ENCODE measurements at places on chromosomes 12 and 14. TPM values are rescaled to one million over a fixed set of nuclear protein-coding genes. Genes with fewer than 3 reads are reported as not detected.

DNA sequence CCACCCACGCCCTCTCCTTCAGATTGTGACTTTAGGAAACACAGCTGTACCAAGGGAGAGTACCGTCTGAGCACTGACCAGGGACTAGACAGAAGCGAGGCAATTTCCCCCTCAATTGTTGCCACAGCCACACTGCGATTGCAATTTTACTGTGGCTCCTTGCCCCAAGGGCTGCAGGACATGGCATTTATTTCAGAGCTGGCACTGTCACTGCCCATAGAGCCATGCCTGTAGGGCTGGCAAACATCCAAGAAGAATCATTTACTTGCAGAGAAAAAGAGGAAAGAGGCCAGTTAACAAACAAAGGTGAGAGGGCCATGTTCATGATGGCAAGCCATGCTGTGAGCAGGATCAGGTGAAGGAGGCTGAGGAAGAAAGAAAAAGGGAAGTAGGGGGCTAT is 129.6 kb downstream of the EMP1 start:
- DNase-seq, result no peak

DNA sequence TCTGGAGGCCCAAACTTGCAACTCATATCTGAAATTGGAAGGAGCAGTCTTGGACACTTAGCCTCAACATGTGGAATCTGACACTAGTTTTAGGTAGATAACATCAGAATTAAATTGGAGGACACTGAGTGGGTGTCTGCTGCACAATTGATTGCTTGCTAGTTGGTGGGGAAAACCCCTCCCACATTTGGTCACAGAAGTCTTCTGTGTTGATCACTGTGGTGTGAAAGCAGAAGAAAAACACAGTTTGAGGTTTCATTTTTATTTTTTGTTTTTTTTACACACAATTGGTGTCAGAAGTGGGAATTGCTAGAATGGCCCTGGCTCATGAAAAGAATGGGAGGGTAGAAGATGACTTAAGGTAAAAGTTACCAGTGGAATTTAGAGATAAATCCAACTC is 78.0 kb upstream of the CD163 start:
- DNase-seq, result no peak

DNA sequence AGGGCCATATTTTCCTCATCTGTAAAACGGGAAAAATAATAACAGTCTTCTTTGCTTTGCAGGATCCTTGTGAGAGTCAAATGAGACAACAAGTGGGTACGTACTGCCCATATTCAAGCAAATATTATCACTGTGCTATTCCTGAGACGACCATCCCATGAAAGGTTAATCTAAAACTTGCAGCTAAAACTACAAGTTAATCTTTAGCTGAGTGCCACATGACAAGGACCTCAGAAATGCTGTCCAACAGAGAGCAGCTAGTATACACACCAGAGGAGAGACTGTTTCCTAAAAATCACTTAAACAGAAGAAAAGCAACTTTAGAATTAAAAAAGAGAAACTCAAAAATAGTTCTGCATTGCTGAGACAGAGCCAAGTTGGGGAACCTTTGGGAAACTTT is 162.7 kb upstream of the TMTC2 start:
- DNase-seq, result no peak

- DNase-seq, result no peak
These were observed 24.2 kb downstream of the NINJ2 start for GRCh38 chr12:638953-639557.

GRCh38 chr14:64796369-64796768 is 83.3 kb downstream of the SPTB start:
- DNase-seq, result no peak

GRCh38 chr12:113005762-113006161 is 27.4 kb downstream of the OAS2 start:
- no peak for DNase-seq

DDIT3 gene
- 29.8 TPM for polyA plus RNA-seq

COCH gene
- polyA plus RNA-seq, result 0.17 TPM

FGD4 gene
- polyA plus RNA-seq, result 2.1 TPM

C12orf54 gene
- not detected for polyA plus RNA-seq

CLEC2A gene
- not detected for polyA plus RNA-seq
